ENCODE measurements at places on chromosomes 1 and 21.
A peak's percentile ranks its signal among the peaks of the same experiment; 100 is the strongest.

GRCh38 chr21:17492415-17493168 is 20.3 kb upstream of the CXADR start:
- no peak overlapping the region for H3K27ac ChIP-seq
- no peaks in the 10 kb centered on the region for H3K4me1 ChIP-seq
- H3K4me3 ChIP-seq = no peak overlapping the region
- H3K36me3 ChIP-seq = no peaks in the 10 kb centered on the region
- no peak for DNase-seq
- H3K27me3 ChIP-seq = no peaks in the 10 kb centered on the region

- peaks cover 8% of the 10 kb centered on the region for H3K4me1 ChIP-seq
- H3K36me3 ChIP-seq = no peaks in the 10 kb centered on the region
- no peaks in the 10 kb centered on the region for H3K27me3 ChIP-seq
- no peak for DNase-seq
- H3K27ac ChIP-seq = no peak overlapping the region
Measured at GRCh38 chr1:226107471-226108460, 45.2 kb downstream of the H3-3A start.

DNA sequence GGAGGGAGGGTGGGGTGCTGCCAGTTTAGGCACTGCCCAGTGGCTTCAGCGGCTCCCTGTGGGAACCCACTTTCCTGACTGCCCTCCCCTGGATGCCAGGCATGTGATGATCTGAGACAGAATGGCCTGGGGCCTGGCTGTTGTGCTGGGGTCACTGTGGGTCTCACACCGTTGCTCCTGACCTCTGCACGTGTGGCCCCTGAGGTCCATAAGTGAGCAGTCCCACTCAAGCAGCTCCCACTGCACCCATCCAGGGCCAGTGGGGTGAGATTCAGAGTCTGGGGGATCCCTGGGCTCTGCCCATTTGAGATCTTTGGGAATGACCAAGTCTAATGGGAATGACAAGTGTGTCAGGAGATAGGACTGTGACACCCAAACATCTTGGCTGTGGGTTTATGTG is 18.0 kb downstream of the PODN start:
- DNase-seq = no peak
- no peaks in the 10 kb centered on the region for H3K27me3 ChIP-seq
- H3K27ac ChIP-seq = no peak overlapping the region
- no peaks in the 10 kb centered on the region for H3K36me3 ChIP-seq
- no peak overlapping the region for H3K4me3 ChIP-seq

- H3K36me3 ChIP-seq = no peaks in the 10 kb centered on the region
- no peaks in the 10 kb centered on the region for H3K4me1 ChIP-seq
- no peak overlapping the region for H3K4me3 ChIP-seq
- no peak overlapping the region for H3K27ac ChIP-seq
- no peaks in the 10 kb centered on the region for H3K27me3 ChIP-seq
- no peak for DNase-seq
Measured at GRCh38 chr1:170205301-170205700, 59.5 kb downstream of the NTMT2 start.

DNA sequence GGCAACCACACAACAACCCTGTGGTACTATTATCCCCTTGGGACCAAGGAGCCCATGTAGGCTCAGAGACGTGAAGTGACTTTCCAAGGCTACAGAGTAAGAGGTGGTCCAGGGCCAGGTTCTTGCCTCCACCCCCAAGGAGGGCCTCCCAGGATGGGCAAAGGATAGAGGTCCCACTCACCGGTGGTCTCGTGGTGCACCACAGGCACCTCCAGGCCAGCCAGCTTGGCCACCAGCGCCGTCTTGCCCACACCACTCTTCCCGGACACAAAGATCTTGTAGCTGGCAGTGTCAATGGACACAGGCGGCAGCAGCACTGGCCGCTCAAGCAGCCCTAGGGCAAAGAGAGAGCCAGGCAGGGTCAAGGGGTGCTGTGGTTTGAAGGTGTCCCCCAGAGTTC is 3.6 kb downstream of the CPLANE2 start:
- H3K4me3 ChIP-seq = no peak overlapping the region
- no peaks in the 10 kb centered on the region for H3K27me3 ChIP-seq
- no peak overlapping the region for H3K27ac ChIP-seq
- no peaks in the 10 kb centered on the region for H3K36me3 ChIP-seq

DNA sequence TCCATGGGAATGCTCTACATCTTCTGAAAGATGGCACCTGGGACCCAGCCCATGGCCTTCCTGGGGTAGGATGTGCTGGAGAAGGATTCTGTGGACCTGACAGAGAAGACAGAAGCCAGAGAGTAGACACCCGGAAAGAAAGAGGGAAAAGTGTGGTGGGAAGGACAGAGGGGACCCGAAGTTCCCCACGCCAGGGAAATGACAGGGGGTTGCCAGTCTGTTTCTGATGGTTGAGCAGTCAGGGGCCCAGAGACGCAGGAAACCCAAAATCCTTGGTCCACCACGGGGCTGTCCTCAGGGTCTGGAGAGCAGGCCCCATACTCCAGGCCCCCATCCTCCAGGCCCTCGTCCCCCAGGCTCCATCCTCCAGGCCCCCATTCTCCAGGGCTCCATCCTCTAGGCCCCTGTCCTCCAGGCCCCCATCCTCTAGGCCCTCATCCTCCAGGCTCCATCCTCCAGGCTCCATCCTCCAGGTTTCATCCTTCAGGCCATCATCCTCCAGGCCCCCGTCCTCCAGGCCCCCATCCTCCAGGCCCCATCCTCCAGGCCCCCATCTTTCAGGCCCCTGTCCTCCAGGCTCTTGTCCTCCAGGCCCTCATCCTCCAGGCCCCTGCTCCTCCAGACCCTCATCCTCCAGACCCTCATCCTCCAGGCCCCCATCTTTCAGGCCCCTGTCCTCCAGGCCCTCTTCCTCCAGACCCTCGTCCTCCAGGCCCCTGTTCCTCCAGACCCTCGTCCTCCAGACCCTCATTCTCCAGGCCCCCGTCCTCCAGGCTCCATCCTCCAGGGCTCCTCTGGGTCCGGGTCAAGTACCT is 1.0 kb upstream of the TFF2 start:
- H3K36me3 ChIP-seq = no peaks in the 10 kb centered on the region
- H3K4me3 ChIP-seq = no peak overlapping the region
- no peak overlapping the region for H3K27ac ChIP-seq
- H3K27me3 ChIP-seq = no peaks in the 10 kb centered on the region

- no peaks in the 10 kb centered on the region for H3K36me3 ChIP-seq
- H3K4me3 ChIP-seq = no peak overlapping the region
- H3K4me1 ChIP-seq = peaks cover 3% of the 10 kb centered on the region
- DNase-seq = no peak
- H3K27me3 ChIP-seq = no peaks in the 10 kb centered on the region
Measured at GRCh38 chr1:211468595-211468994, 23.4 kb downstream of the RD3 start.

DNA sequence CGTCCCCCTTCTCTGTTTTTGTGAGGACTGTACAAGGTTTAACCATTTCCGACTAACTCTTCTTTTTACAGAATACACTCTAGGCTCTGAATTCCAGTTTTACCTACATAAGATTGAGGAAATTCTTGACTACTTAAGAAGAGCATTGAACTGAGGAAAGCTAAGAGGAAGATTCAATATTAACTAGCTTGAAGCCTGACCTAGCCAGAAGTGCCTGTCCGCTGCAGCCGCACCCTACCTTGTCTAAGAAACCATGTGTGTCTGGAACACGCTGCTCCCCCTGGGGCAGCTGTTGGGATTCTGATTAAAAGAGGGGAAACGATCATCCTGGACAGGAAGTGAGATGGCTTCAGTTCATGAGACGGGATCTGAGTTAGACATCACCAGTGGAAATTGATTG is 28.9 kb downstream of the CA6 start:
- no peaks in the 10 kb centered on the region for H3K4me1 ChIP-seq
- H3K27me3 ChIP-seq = no peaks in the 10 kb centered on the region
- no peaks in the 10 kb centered on the region for H3K36me3 ChIP-seq
- no peak overlapping the region for H3K4me3 ChIP-seq
- no peak overlapping the region for H3K27ac ChIP-seq

DNA sequence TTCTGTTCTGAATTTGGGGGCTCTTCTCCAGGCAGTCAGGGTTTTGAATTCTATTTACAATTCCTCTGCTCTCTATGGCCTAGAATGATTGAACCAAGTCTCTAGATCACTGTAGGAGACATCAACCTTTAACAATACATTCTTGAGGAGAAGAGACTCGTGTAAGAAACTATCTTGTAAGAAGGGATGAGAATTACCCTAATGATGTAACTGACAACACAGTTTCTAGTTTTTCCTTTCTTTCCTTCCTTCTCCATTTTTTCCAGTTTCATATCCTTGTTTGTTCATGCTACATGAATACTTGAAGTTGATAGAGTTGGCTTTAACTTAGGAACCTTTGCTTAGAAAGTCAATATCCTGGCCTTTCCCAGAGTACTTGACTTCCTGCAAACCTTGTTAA is 1.3 kb upstream of the ATP1A1 start:
- H3K4me1 ChIP-seq = peaks cover 5% of the 10 kb centered on the region
- H3K27me3 ChIP-seq = no peaks in the 10 kb centered on the region
- H3K27ac ChIP-seq = peak overlapping the region; percentile 90

DNA sequence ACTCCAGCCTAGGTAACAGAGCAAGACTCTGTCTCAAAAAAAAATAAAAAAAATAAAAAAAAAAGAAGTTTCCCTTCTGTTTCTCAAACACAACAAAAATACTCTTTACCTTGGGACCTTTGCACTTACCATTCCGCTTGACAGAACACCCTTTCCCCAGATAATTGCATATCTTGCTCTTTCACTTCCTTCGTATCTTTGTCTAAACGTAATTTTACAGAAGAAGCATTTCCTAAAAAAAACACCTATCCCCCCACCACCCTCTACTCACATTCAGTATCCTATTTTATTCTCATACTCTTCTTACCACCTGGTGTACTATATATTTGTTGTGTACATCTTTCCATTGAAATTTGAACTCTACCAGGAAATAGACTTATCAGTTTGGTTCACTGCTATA is 32.7 kb downstream of the ASH1L start:
- H3K4me1 ChIP-seq = no peaks in the 10 kb centered on the region
- DNase-seq = no peak
- no peaks in the 10 kb centered on the region for H3K27me3 ChIP-seq
- H3K27ac ChIP-seq = no peak overlapping the region

- no peaks in the 10 kb centered on the region for H3K36me3 ChIP-seq
- H3K4me1 ChIP-seq = peaks cover 6% of the 10 kb centered on the region
- H3K4me3 ChIP-seq = no peak overlapping the region
- H3K27ac ChIP-seq = no peak overlapping the region
Measured at GRCh38 chr21:34865400-34866241, 183.5 kb downstream of the RUNX1 start.

DNA sequence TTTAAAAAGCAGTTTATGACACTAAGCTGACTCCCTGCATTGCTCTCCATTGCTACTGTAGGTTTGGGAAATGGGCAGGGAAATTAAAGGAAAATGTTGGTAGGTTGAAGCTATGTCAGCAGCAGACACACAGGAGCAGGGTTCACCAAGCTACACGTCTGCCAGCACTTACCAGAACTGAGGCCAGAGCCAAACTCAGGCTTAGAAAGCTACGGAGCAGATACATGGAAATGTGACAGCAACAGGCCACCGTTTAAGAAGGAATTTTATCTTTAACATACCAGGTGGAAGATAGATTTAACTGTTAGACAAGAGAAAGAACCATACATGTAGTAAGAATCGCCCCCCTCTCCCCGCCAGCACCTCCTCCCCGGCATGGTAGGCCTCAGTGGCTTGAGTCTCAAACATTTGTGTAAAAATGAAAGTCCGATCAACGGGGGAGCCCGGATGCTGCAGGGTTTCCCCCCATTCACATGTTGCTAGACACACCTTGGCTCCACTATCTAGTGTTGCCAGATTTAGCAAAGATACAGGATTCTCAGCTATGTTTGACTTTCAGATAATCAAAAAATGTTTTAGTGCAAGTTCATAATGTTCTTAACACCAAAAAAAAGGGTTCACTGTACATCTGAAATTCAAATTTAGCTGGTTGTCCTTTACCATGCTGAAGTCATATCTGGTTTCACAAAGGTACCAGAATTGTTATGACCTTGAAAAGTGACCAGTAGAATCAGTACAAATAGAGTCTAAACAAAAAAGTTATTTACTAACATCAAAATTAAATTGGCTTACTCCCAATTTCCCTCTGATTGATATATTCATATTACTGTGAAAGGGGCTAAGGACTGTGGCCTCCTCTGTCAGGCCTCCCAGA is 6.7 kb downstream of the OR2T11 start:
- no peak overlapping the region for H3K4me3 ChIP-seq
- no peak for DNase-seq
- peaks cover 3% of the 10 kb centered on the region for H3K4me1 ChIP-seq
- no peaks in the 10 kb centered on the region for H3K27me3 ChIP-seq

GRCh38 chr1:1806890-1807289 is 28.6 kb upstream of the NADK start:
- no peak for DNase-seq
- H3K36me3 ChIP-seq = peaks cover 16% of the 10 kb centered on the region
- H3K27me3 ChIP-seq = no peaks in the 10 kb centered on the region
- no peak overlapping the region for H3K27ac ChIP-seq
- H3K4me3 ChIP-seq = no peak overlapping the region

GRCh38 chr1:115245227-115245626 is 92.8 kb downstream of the NGF start:
- H3K36me3 ChIP-seq = no peaks in the 10 kb centered on the region
- no peak for DNase-seq
- no peaks in the 10 kb centered on the region for H3K4me1 ChIP-seq
- no peaks in the 10 kb centered on the region for H3K27me3 ChIP-seq
- no peak overlapping the region for H3K4me3 ChIP-seq

DNA sequence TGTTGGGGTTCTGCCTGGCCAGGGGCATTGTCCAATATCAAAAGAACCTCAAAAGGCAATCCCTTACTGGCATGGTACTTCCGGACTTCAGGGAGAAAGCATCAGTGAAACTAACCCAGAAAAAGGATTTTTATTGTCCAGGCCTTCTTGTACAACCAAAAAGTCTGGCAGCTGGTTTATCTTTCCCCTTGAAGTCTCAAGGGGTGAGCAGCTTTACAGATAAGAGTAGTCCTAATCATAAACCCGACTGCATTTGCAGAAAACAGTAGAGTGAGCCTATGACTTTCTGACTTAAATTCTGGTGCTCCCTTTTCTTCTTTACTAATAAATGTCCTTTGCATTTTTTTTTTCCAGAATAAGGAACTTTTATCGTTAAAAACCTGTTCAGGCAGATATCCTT is 104.0 kb upstream of the CHRM3 start:
- H3K27me3 ChIP-seq = no peaks in the 10 kb centered on the region
- H3K4me1 ChIP-seq = no peaks in the 10 kb centered on the region
- H3K4me3 ChIP-seq = no peak overlapping the region
- H3K27ac ChIP-seq = no peak overlapping the region
- no peaks in the 10 kb centered on the region for H3K36me3 ChIP-seq

GRCh38 chr1:217141711-217142110 is 418.5 kb upstream of the ESRRG start:
- H3K36me3 ChIP-seq = no peaks in the 10 kb centered on the region
- H3K4me3 ChIP-seq = no peak overlapping the region
- no peaks in the 10 kb centered on the region for H3K4me1 ChIP-seq
- no peak overlapping the region for H3K27ac ChIP-seq
- no peak for DNase-seq

- no peaks in the 10 kb centered on the region for H3K27me3 ChIP-seq
- no peak for DNase-seq
- no peak overlapping the region for H3K27ac ChIP-seq
- H3K36me3 ChIP-seq = no peaks in the 10 kb centered on the region
- H3K4me3 ChIP-seq = no peak overlapping the region
Measured at GRCh38 chr21:25688275-25689155, 46.2 kb downstream of the ATP5PF start.
